ENCODE measurements at places on chromosomes 4 and X. TPM values are rescaled to one million over a fixed set of nuclear protein-coding genes. Genes with fewer than 3 reads are reported as not detected.
A peak's percentile ranks its signal among the peaks of the same experiment; 100 is the strongest.

Gene STOX2
- 2.5 TPM for total RNA-seq

DNA sequence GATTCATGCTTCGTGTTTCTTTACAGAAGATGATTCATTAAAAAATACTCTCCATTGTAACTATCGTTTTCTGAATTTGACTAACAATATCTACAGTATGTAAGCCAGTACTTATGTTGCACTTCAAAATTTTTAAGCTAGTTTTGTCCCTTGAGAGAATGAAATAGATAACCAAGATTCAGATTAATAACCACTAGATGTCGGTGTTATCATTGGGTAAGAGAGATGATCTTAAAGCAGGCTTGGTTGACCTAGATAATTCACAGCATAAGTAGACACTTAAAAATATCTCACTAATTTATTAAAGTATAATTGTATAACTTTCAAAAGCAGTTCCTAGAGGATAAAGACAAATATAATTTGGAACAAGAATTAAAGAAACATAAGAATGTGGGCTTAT lies 430.9 kb downstream of the C4orf33 start:
- no peak for DNase-seq

DNA sequence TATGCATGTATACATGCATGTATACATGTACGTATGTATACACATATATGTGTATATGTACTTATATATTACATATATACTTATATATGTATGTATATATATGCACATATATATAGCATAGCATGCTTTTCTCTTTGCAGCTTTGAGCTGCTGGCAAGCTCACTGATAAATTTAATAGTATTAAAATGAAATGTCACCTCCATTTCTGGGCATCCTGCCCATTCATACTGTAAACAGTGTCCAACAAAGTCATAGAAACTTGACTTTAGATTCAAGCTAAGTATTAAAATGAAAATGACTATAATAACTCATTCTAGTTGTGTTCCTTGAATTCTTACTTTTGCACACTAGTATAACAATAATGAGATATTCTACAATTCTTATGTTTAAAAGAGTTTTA lies 163.7 kb downstream of the CFAP47 start:
- no peak for DNase-seq

Gene UCP1
- 0.46 TPM for total RNA-seq

DNA sequence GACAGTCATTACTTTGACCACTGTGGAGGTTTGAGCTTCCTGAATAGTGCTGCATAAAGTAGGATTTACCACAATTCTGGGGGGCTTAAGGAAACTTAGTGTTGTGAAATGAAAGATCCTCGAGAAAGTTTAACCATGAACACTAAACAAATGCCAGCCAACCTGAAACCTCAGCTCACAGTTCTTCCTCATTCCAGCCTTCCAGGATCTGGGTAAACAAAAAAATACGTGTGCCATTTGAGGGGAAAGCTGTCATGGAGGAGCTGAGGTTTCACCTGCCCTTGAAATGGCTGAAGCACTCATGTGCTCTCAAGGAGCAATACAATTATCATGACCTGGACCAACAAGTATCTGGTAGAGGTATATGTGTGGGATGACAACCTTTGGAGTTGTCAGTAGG lies 142.7 kb downstream of the NPNT start:
- no peak for DNase-seq

Gene DDIT4L
- total RNA-seq, result 0.14 TPM

DNA sequence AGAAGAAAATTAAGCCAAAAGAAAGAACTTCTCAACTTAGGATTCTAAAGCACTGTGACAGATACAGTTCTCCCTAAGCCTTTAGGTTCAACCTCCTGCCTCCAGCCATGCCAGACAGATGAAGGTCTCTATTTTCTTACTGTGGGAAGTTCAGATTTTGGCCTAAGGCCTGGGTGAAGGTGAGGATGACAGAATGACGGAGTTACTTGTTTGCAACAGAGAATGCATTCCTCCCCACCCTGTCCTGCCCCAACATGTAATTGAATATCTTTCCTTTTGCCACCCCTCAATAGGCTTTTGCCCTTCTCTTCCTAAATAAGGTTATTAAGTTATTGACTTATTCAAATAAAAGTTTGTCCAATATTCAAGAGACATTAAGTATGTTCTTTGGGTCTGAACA lies 25.6 kb downstream of the SLC16A2 start:
- no peak for DNase-seq

GRCh38 chr4:41590591-41590990 lies 52.6 kb downstream of the LIMCH1 start:
- no peak for DNase-seq

- DNase-seq, result no peak
Observed at GRCh38 chr4:174137698-174138097, 145.8 kb downstream of the FBXO8 start.

GRCh38 chr4:38368613-38369012 lies 295.4 kb upstream of the KLF3 start:
- DNase-seq, result peak; percentile 93

Gene ART3
- not detected for total RNA-seq

Gene H2BW2
- not detected for total RNA-seq

- DNase-seq, result no peak
Observed at GRCh38 chr4:121220698-121221097, 56.6 kb upstream of the TNIP3 start.

DNA sequence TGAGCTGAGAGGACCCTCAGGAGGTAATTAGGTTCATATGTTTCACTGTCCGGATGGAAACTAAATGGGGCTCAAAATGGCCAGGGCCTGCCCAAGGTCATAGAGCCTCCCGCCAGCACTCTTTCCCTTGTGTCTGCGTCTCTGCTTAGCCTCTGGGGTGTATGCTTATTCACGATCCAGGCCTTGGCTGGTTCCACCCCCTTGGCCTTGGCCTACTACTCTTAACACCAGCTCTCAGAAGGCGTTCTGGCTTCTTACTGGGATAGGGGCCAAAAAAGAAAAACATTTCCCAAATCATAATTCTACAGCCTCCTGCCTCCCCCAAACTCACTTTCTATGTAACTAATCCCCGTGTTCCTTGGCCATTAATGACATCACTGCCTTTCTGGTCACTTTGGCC lies 68.8 kb downstream of the RTL5 start:
- DNase-seq, result no peak

DNA sequence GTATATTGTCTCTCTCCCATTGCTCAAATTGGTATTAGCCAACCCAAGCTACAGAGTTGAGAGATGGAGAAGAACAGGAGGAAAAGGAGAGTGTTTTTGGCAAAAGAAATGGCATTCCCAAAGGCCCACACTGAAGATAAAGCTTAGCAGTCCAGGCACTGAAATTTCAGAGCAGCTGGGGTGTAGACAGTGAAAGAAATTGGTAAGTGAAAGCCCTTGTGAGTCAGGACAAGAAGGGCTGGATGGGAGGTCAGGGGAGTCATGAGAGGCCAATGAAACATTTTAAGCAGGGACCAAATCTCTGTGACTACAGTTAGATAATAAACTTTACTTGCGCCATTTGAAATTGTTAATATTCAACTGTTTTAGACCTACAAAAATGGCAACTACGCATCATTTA lies 177.7 kb downstream of the ADAMTS3 start:
- no peak for DNase-seq

DNA sequence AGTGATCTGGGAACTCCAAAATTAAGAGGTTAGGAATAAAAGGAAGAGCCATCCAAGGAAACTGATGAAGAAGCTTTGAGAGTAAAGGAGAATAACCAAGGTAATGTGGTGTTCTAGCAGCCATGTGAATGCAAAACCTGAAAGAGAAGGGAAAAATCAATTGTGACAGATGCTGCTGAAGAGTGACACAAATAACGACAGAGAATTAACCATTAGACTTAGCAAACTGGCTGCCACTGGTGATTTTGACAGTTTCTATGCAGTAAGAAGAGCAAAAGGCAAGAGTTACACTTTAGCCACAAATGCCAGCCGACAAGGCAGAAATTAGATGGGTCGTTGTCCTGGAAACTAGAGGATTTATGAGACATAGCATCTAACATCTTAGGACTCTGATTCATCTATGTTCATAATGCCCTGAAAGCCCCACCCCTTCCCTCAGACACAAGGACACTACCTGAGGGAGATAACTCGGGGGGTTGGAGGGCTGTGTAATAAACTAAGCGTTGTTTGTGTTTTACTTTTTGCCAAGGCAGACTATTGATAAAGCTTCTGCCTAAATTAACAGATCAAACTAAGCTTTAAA lies 13.0 kb upstream of the TMEM144 start:
- DNase-seq, result no peak

Gene ITIH6
- not detected for total RNA-seq

DNA sequence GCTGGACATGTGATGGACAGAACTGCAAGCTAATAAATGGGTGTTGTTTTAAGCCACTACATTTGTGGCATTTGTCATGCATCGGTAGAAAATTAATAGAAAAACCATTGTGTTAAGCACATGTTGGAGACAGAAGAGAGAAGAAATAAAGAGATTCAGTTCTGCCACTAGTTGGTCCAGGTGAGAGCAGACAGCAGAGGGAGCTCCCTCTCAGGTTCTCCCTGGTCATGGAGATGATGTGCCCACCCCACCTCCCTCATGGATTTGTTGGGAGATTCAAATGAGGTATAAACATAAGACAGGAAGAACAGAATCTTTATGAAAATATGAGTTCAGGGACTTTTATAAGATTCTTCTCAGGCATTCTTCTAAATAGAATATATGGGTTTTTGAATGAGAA lies 36.8 kb upstream of the OCIAD2 start:
- DNase-seq, result no peak

- DNase-seq, result no peak
Observed at GRCh38 chrX:70124678-70125077, 8.6 kb upstream of the IGBP1 start.

DNA sequence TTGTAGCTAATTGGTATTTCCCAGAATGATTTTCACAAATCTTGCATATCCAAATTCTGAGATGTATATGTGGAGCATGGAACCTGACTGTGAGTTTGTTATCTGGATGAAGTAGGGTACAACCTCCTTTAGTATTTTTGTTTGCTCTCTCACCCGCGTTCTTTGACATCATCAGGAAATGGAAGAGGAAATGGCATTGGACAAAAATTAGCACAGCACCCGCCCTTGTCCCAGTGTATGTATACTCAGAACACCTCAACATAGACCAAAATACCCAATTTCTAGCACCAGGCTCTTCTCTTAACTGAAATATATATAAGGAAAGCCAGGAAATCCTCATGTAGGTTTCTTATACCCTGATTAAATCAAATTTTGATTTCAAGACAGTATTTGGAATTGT lies 6.9 kb upstream of the PGRMC2 start:
- no peak for DNase-seq

DNA sequence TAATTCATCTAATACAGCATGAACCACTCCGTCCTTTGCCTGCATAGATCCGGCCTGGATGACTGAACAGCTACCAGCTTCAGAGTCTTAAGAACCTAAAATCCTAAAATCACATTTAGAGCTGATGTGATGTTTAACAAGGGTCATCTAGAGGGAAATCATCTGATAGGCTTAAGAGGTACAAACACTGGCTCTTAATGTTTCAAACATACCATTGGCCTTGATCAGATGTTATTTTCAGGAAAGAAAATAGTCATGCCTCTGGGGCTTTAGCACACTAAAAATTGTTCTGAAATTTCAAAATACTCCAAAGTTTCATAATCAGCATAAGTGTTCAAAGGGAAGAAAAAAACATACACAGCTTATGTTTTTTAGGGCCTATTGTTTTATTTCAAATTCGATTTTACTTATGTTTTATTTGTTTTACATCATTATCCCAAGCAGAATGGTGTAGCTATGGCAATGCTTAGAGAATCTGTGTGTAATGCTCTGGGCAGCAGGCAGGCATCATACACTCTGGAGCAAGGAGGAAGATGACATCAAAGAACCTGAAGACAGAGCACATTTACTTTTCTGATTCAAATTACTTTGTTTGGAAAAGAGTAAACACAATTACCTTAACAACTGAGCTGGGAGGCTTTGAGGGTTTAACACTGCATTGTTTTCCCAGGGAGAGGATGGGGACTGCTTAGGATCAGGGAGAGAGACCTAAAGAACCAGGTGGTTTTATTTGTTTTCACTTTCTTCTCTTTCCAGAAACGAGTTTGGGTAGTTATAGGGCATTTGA lies 25.3 kb upstream of the LEF1 start:
- no peak for DNase-seq

DNA sequence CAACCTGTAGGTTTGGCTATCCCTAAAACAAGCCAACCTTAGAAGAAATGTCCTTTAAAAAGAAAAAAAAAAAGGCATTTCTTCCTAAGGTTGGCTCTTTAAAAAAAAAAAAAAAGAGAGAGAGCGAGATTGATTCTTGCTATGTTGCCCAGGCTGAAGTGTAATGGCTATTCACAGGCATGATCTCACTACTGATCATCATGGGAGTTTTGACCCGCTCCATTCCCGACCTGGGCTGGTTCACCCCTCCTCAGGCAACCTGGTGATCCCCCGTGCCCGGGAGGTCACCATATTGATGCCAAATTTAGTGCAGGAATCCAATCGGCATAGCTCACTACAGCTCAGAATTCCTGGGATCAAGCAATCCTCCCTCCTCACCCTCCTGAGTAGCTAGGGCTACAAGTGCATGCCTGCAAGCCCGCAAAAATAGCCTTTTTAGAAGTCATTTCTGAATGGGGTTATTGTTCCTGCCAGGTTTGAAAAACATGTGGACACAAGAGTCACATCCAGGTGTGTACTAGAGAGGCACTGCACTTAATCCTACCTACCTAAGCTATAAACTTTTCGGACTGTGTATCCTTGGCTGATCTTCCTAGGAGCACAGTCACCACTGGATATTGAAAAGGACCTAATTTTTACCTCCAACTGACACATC lies 61.4 kb upstream of the ZCCHC13 start:
- DNase-seq, result no peak

GRCh38 chrX:63869506-63869905 lies 84.5 kb upstream of the ARHGEF9 start:
- no peak for DNase-seq

DNA sequence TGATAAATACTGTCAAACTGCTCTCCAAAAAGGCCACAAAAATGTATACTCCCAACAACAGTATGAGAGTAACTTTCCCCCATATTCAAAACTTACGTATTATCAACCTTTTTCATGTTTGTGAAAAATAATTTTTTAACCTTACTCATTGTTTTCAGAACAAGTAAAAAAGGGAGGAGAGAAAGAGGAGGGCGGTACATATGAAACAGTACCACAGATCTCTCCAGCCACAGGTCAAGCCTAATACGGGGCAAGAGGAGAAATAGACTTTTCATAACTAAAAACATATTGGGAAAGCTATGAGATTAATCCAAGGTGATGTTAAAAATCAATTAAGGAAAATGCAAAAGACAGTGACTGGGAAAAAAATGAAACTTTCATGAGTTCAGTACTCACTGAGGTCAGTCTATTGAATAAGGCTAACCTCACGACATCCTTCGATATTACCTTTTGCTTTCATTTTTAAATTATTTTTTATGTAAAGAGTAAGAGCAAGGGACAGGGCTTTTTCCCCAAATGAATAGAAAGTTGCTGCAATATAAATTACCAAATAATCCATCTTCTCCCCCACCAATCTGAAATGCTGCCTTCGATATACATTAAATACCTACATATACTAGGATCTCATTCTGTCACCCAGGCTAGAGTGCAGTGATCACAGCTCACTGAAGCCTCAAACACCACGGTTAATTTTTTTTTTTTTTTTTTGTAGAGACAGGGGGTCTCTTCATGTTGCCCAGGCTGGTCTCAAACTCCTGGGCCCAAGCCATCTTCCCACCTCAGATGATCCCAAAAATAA lies 25.3 kb downstream of the FBXW7 start:
- DNase-seq, result no peak

Gene PARM1
- 2.4 TPM for total RNA-seq

- DNase-seq, result no peak
Observed at GRCh38 chr4:116058129-116058528, 944.7 kb upstream of the NDST4 start.
